ENCODE measurements at places on chromosomes 16 and 17.
A peak's percentile ranks its signal among the peaks of the same experiment; 100 is the strongest.

DNA sequence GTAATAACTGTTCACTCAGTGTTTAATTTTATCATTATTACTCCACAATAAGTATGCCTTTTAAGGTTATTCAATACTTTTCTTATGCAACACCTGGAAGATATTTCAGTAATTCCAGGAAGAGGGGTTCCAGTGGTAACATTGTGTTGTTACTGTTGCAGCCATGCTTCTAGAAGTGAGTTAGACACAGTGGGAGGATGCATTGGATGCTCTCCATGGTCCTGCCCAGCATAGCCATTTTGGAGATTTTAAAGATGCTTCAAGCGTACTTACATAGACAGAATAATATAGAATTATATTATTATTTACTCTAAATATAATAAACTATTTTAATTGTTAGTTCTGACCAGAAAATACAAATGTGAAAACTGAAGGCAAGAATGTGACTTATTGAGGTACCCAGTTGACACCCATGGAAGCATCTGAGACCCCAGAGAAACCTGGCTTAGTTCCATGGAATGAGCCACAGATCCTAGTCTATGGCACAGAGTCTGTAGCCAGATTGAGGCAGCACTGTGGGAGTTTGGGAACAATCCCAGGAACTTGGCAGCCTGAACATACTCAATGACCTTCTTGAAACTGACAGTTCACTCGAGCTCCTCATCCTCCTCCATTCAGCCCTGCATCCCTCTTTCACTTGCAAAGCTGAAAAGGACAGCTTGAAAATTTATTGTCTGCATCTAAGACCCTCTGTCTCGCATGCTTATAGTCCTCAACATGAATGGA is 190.1 kb upstream of the HS3ST4 start:
- no peak for DNase-seq

DNA sequence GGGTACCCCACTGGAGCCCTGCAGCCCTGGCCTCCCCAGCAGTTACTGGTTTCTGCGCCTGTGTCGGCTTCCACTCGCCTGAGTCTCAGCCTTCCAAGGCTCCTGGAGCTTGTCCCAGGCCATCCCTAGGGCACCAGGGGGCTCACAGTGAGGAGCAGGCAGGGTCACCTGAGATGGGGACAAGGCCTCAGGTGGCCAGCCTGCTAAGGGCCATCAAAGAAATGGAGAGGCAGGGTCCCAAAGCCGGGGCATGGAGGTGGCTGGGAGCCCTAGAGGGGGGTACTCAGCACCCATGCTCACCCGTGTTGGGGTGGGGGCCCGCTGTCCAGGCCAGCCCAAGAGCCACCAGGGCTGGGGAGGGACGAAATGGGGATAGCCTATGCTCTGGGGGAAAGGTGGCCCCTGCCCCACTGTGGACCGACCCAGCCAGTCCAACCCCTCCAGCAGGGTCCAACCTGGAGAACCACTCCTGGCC is 1.3 kb downstream of the FASN start:
- no peak for DNase-seq

DNA sequence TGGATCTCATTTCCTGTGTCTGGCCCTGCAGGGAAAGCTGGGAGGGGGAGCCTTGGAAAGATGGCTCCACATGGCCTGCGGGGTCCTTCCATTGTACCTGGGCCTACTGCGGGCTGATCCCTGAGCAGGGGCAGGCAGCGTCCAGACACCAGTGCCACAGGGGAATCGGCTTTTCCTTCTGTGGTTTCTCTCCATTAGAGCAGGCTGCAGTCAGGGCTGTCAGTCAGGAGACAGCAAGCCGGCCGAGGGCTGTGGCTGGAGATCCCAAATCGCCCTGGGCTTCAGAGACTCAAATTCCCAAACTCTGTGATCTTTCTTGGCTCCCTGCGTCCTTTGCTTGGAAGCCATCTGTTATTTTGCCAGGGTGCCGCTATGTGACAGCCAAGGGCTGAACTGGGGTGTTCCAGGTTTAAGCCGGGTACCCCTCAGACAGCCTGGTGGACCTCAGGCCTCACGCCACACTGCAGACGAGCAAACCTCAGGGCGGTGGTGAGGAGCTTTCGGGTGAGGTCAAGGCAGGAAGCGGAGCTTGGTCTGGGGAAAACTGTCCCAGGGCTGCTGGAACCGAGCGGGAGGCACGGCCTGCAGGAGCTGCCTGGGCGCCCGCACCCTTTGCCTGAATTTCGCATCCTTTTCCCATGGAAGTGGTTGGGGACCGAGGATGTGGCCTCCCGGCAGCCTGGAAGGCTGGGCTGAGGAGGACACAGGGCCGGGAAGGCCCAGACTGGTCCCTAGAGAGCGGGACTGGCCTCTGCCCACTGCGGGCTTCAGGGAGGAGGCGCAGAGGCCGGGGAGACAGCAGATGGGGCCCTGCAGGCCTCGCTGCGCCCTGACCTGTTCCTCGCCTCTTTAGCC is 1.5 kb upstream of the CPNE7 start:
- no peak for DNase-seq

- no peak for DNase-seq
Measured at GRCh38 chr16:23131931-23132621, 17.2 kb downstream of the USP31 start.

- DNase-seq, result peak; percentile 79
Measured at GRCh38 chr17:80474231-80474960, 2.0 kb downstream of the NPTX1 start.

DNA sequence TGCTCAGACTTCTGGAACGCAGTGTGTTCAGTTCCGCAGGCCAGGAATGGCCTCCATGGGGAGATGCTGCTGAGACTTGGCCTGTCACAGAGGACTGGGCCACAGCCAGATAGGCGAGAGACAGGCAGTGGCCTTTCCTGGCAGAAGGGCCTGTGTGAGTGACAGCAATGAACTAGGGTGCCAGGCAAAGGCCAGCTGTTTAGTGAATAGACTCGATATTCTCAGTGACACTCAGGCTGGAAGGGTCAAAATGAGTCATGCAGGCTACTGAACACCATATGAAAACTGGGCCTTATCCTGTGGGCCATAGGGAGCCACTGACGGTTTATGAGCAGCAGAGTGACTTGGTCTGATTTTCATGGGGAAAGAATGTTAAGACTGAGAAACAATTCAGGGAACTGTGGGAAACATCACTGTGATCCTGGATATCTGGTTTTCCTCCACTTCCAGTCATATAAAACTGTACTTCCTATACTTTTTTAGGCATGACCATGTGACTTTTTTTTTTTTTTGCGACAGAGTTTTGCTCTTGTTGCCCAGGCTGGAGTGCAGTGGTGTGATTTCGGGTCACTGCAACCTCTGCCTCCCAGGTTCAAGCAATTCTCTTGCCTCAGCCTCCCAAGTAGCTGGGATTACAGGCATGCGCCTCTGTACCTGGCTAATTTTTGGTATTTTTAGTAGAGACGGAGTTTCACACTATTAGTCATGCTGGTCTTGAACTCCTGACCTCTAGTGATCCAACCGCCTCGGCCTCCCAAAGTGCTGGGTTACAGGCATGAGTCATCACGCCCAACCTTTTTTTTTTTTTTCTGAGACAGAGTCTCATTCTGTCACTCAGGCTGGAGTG is 5.2 kb upstream of the NUBP1 start:
- no peak for DNase-seq

GRCh38 chr17:56752263-56752836 is 81.4 kb downstream of the C17orf67 start:
- DNase-seq, result no peak

GRCh38 chr16:56773532-56773931 is 43.6 kb downstream of the NUP93 start:
- DNase-seq, result no peak

DNA sequence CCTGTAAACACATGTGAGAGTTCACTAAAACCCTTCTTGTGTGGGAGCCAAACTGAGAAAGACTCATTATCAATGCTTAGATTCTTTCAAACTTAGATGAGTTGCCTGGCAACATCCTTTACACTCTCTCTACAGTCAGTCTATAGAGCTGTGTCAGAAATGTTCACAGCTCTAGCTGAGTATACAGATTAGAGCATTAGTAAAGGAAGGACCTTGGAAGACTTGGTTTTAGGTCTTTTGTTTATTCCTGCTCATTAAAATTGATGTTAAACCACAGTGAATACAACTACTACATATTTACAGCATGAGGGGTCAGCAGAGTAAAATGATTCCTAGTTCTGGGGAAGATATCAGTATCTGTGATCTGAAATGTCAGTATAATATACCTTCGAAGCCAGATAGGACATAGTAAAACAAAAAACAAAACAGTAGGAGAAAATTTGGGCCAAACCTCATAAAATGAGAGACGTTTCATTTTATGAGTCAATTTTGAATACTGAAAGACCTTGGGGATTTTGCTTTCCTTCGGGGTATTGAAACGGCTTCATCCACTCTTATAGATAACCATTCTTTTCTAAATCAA is 186.0 kb downstream of the TANC2 start:
- DNase-seq, result no peak

DNA sequence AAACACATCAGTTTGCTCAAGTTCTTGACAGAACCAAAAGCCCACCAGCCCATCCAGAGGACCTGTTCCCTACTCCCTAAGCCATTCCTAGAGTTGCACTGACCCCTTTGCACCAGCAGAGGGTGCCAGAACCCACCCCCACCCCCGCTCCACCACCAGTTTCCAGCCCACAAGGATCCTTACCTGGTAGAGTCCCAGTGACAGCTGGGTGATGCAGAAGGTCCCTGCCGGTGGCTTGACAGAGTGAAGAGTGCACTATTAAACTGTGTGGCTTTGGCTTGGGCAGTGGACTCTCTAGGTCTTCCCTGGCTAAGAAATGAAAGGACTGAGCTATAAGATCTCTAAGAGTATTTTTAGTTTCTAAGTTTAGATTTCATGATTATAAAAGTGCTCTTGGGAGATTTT is 73.3 kb upstream of the MTMR4 start:
- DNase-seq, result peak; percentile 88

DNA sequence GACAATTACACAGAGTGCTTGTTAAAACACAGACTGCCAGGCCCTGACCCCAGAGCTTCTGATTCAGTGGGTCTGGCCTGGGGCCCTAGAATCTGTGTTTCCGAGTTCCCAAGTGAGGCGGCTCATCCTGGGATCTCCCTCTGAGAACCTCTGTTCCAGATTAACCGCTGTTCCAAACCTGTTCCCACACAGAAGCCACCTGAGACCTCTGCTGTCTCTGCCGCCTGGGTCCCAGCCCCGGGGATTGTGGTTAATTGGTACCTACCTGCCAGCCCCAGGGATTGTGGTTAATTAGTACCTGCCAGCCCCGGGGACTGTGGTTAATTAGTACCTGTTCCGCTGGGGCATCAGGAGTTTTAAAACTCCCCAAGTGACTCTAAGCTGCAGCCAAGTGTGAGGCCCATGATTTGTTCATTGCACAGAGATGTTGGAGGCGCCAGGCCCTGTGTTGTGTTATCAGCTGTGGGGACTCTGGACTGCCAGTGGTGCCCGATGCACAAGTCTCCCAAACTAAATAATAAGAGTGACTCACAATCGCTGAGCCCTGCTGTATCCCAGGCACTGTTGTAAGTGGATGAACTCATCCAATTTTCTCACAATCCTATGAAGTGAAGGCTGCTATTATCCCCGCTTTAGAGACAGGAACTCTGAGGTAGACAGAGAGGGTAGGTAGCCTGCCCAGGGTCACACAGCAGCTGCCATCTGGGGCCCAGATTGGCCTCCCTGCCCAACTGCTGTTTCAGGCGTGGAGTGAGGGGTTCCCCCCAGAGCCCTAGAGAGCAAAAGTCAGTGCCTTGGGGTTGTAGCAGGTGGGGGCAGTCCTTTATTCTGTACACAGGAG is 219.7 kb downstream of the IRF8 start:
- DNase-seq, result no peak

GRCh38 chr17:47423406-47424295 is 99.9 kb downstream of the EFCAB13 start:
- peak; percentile 76 for DNase-seq

- DNase-seq, result no peak
Measured at GRCh38 chr16:2015117-2015946, 4.3 kb upstream of the NPW start.

DNA sequence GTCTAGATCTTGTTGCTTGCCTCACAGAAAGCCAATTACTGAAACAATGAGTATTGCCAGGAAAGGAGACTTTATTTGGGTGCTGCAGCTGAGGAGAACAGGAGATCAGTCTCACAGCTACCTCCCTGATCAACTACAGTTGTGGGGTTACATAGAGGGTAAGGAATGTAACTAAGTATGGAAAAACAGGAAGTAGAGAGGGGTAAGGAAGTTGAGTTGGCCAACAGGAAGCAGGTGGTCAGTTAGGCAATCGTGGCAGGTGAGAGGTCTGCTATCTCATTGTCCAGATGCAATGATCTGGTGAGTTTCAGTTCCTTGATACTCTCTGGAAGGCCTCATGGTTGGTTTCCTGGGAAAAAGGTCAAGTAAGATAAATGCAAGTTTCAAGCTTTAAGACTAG is 333.1 kb upstream of the GOT2 start:
- no peak for DNase-seq

Measured in SK-N-SH (cell line).